ENCODE measurements at places on chromosomes 7 and 10. TPM values are rescaled to one million over a fixed set of nuclear protein-coding genes. Genes with fewer than 3 reads are reported as not detected.

MET gene
- total RNA-seq, result 43.0 TPM

CLEC5A gene
- not detected for total RNA-seq

- peak; percentile 77 for DNase-seq
Observed at GRCh38 chr10:128808921-128809440, 658.1 kb upstream of the MGMT start.

DNA sequence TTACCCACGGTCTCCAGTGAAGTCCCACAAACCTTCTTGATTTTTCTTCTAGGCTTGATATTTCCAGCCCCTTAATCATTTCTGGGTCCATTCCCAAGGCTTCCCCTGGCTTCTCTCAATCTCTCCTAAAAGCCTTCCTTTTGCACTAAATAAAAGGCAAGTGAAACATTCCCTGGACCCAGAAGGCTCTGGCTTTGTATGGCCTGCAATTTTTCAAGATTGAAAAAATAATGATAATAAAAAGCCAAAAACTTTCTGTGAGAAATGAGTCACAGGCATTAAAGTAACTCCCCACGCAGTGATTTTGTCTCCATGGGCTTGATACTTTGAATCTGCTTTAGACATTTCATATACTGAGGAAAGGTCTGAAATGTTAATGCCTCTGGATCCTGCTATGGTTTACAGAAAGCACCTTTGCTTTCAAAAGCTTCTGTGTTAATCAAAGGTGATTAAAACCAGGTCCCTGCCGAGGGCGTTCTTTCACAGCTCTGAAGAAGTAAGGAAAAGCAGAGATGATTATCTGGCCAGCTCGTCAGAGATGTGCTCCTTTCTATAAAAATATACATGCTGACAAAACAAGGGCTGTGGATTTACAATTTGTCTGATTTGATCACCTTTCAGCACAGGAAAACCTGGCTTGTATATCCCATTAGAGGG lies 118.9 kb upstream of the TMEM72 start:
- no peak for DNase-seq

IDI2 gene
- total RNA-seq, result not detected

HMX3 gene
- total RNA-seq, result not detected

DNA sequence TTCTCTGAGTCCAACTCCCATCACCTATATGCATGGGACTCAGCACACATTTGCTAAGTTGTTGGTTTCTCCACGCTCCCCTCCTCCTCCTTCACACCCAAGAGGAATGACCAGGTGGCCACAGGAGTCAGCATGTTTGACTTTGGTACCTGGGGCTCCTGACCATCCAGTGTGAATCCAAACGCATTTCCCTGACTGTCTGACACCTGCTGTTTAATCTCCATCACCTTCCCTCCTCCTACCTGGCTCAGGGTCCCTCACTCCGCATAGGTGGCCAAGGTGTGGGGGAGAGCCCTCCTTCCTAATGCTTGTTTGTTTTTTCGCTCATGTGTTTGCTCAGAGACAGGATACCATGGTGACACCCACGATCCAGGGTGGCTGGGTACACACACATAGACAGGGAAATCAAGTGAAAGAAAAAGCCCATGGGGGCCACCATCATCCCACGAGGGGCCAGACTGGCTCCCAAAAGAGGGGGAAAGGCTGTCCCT lies 194.9 kb downstream of the KCNMA1 start:
- no peak for DNase-seq

GRCh38 chr7:101156866-101157589 lies 2.8 kb downstream of the AP1S1 start:
- no peak for DNase-seq

- DNase-seq, result no peak
Observed at GRCh38 chr10:97861924-97862323, 12.3 kb downstream of the GOLGA7B start.

- no peak for DNase-seq
Observed at GRCh38 chr10:78543749-78544362, 510.2 kb downstream of the RPS24 start.

EN2 gene
- under 0.01 TPM for total RNA-seq

DNA sequence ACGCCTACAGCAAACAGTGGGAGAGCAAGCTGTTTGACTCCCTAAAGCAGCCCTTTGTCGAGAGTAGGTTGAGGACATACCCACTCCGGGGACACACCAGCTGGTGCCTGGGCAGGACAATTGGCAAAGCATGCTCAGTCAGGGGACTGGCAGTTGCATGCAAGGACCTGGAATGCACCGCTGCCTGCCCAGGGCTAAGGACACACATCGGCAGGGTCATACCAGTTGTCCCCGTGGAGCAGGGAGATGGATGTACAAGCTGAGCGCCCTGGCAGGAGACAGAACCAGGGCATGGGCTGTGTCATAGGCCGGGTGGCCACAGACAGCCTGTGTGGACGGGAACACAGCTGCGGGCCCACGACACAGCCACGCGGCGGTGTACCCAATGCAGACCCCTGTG lies 18.3 kb upstream of the ELN start:
- DNase-seq, result no peak

- no peak for DNase-seq
Observed at GRCh38 chr10:120048391-120048790, 155.9 kb downstream of the SEC23IP start.

- no peak for DNase-seq
Observed at GRCh38 chr10:132679640-132680039, 106.3 kb downstream of the NKX6-2 start.

GRCh38 chr7:25839084-25839769 lies 312.8 kb upstream of the NFE2L3 start:
- no peak for DNase-seq

GRCh38 chr7:78176171-78176570 lies 377.6 kb downstream of the PHTF2 start:
- DNase-seq, result no peak

SPAG6 gene
- total RNA-seq, result not detected

DNA sequence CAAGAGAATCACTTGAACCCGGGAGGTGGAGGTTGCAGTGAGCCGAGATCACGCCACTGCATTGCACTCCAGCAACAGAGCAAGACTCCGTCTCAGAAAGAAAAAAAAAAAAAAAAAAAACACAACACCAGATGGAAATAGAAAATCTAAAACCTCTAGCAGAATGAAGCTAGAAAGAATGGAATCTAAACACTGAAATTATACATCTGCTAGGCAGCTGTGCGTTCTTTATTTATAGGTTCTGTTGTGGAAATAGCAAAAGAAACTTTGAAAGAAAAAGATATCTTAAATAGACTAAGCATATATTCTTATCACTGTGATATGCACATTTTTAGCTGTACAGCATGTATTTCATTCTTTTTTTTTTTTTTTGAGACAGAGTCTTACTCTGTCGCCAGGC lies 17.1 kb downstream of the BMPR1A start:
- DNase-seq, result no peak

ZNF862 gene
- 6.0 TPM for total RNA-seq

DNA sequence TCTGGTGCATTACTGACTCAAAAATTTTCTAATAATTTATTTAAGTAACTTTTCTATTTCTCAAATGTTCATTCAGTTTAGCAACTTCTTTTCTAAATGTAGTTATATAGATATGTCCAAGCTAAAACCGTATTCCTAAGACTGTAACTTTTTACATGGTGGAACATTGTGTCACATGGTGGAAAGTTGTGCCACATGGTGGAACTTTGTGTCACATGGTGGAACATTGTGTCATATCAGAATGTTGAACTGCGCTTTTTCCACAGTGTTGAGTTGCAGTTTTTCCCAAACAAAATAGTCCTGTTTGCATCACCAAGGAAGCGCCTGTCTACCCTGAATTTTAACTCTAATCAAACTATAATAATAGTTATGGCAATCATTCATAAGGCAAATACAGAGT lies 109.3 kb downstream of the ANKRD30A start:
- no peak for DNase-seq

FAM24B gene
- 3.2 TPM for total RNA-seq

DNA sequence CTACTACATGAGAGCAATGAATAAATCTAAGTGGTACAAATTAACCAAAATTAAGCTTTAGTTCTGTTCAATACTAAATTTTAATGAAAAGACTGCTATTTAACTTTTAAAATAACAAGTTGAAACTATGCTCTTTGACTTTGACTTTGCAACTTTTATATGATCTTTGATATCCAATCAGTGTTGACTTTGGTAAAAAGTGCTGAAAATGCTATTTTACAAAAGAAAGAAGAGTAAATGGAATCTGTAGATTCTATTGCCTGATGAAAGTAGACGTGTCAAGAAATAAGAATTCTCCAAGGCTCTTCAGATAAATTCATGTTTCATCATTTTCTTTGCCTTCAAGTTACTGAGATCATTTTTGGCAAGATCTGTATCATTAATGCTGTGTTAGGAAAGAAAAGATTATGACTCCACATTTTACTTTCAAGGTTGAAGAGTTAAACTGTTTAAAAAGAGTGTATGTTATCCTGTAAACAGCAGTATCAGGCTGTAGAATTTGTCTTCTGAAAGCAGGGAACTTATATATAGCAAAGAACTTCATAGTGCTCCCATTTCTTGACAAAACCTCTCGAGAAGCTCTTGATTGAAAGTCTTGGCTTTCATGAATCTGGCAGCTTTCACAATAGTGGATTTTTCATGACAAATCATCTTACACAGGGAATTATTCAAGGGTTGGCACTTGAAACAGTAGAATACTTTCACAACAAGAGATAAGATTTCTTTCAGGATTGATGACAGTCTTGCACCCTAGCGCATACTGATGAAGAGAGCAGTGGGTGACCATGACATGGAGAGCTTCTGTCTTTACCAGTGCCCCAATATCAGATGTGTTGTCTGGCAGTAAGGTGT lies 72.1 kb downstream of the PTEN start:
- DNase-seq, result no peak

- no peak for DNase-seq
Observed at GRCh38 chr7:36272211-36272566, 117.5 kb upstream of the ANLN start.

MAPK8 gene
- total RNA-seq, result 46.3 TPM

FFAR4 gene
- total RNA-seq, result not detected

TRIM56 gene
- total RNA-seq, result 8.9 TPM

GRCh38 chr7:92448205-92448747 lies 994 bp downstream of the GATAD1 start:
- peak; percentile 32 for DNase-seq

- no peak for DNase-seq
Observed at GRCh38 chr10:106380706-106381105, 783.8 kb downstream of the SORCS1 start.

GRCh38 chr7:147509541-147510200 lies 1080.9 kb upstream of the C7orf33 start:
- DNase-seq, result no peak

DNA sequence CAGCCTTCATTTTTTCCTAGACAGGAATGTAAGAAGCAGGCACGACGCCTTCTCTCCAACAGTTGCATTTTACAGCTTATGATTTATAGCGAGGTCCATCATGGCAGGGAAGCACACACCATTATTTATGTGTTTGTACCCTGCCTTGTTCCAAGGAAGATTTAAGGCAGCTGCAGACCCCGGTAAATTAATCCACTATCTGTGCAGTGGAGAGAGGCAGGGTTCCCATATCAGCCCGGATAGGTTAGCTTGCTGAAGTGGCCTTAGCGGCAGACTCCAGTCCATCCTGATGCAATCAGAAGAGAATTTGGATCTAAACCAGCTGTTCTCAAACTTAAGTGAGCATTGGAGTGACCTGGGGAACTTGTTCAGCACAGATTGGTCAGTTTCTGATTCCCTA lies 359.4 kb downstream of the GALNT17 start:
- DNase-seq, result no peak

PLCE1 gene
- total RNA-seq, result 1.0 TPM

- DNase-seq, result peak; percentile 12
Observed at GRCh38 chr7:115910541-115911164, 119.9 kb downstream of the TFEC start.

- DNase-seq, result no peak
Observed at GRCh38 chr7:143223784-143224183, 1.9 kb downstream of the TAS2R40 start.

GRCh38 chr10:59138052-59138451 lies 38.4 kb upstream of the PHYHIPL start:
- no peak for DNase-seq

- no peak for DNase-seq
Observed at GRCh38 chr10:78199005-78199725, 165.5 kb downstream of the RPS24 start.

SLC26A3 gene
- not detected for total RNA-seq

- no peak for DNase-seq
Observed at GRCh38 chr10:22615101-22615500, 99.3 kb downstream of the PIP4K2A start.

PRXL2A gene
- total RNA-seq, result 101 TPM

GRCh38 chr7:115973406-115973805 lies 57.2 kb downstream of the TFEC start:
- no peak for DNase-seq

DNA sequence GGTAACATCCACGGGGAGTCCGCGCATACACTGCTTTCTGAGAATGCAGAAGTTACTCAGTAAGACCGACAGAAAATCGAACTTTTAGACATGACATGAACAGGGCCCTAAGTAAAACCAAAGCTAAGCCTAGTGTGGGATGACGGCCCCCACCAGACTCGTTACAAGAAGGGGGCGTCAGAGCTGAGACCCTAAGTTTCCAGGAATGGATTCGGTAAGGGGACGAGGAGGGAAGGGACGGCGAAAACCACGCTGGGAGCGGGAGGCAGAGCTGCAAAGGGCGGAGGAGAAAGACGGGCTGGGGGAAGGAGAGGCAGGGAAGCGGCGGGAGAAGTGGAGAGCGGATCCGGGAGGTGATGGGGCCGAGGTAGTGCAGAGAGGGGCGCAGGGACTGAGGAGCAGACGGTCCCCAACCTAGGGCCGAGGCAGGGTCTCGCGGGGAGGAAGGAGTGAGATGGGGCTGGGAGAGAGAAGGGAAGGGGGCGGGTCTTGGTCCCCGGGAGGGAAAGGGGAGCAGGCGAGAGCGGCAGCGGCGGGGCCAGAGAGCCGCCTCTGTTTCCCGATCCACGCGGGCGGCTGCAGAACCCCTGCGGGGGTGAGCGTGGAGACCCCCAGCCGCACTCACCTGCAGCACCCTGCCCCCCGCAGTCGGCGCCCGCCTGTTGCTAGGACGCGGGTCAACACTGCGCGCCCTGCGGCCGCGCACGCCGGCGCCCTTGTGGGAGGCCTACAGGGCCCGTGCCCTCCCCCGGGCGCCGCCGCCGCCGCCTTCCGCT lies 513 bp downstream of the ODAD2 start:
- no peak for DNase-seq

DNA sequence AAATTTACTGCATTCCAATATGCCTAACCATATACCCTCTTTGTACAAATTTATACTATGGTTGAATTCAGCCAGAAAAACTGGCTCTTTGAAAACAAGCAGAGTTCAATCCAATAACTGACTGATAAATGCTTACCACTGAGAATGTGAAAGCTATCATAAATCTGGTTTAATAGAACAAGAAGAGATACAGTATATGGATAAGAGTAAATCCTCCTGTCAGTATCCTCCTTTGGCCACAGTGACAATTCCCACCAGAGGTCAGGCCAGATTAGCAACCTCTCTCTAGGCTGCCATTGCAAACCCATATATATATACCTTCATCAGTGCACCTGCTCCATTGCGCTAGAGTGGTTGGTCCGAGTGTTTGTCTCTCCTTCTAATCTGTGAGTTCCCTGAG lies 647.2 kb downstream of the GRM8 start:
- DNase-seq, result no peak

Data from dermis microvascular lymphatic vessel endothelial cell (primary cell).